ENCODE measurements at places on chromosomes 4 and X. TPM values are rescaled to one million over a fixed set of nuclear protein-coding genes. Genes with fewer than 3 reads are reported as not detected.

Gene NXF2
- not detected for total RNA-seq

Gene MID1IP1
- 46.8 TPM for total RNA-seq

Gene DGAT2L6
- total RNA-seq, result not detected

Gene SPANXA2
- total RNA-seq, result not detected

Gene CT45A10
- total RNA-seq, result not detected

Gene SPP1
- 0.87 TPM for total RNA-seq

Gene HS3ST1
- not detected for total RNA-seq

Gene BMPR1B
- total RNA-seq, result 4.8 TPM

DNA sequence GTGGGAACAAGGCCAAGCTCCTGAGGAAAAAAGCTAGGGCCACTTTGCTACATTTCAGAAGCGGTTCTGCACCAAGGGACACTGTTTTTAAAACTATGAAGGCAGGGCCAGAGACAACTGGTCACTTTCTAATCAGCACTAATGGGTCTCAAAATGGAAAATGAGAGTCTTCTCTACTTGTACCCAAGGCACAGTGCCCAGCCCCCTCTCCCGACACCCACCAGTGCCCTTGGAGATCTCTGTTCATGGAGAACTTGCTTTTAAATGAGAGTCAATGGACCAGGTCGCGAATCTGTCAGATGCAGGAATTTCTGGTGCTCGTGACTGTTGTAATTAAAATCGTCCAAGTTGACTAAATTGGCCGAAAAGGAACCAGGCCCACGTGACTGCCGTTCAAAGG lies 591.6 kb downstream of the BCOR start:
- DNase-seq, result no peak

- no peak for DNase-seq
These were observed 17.8 kb downstream of the HSD17B13 start for GRCh38 chr4:87304745-87305432.

- no peak for DNase-seq
These were observed 77.6 kb downstream of the FBXL5 start for GRCh38 chr4:15577508-15577907.

DNA sequence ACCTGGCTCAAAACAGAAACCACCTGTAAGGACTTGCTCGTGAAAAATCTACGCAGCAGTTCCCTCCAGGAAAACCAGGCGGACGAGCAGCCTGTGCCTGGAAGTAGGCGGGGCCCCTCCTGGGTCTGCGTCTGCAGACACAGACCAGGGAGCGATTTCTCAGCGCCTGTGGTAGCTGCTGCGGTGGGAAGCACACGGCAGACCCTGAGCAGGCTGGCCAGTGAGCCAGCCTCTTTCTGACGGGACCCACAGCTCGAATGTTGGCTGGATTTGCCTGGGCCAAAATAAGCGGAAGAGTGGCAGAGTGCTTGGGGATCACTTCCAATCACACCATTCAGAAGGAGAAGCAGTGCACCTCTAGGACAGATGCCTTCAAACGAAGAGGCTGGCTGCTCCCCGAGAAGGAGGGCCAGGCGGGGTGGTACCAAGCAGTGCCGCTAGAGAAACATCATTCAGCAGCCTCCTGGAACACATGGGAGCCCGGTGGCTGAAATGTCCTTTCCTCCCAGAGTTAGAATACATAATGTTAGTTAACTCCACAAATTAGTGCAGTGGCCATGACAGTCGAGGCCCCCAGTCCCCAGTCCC lies 85.9 kb downstream of the GATB start:
- peak; percentile 84 for DNase-seq

DNA sequence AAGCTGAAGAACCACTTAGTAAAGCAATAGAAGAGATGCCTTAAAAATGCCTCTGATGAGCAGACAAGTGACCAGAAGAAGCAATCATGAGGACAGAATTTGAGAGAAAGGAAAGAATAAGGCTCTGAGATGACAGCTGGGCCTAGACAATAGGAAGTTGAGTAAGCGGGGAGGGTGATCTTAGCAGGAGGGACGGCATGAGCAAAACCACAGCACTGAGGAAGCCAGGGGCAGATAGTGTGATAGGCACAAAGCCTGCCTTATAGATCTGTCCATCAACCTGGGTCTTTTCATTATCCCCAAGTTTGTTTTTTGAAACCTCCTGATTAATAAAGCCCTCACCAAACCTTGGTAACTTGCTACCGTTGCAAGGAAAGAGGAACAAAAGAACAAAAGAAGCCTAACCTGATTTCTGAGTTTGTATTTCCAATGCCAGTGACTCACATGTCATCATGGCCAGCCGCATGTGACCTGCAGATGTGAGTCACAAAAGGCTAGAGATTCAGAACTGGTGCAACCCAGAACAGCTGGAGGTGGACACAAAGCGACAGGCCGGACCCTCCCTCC lies 55.7 kb upstream of the PPARGC1A start:
- DNase-seq, result peak; percentile 22

DNA sequence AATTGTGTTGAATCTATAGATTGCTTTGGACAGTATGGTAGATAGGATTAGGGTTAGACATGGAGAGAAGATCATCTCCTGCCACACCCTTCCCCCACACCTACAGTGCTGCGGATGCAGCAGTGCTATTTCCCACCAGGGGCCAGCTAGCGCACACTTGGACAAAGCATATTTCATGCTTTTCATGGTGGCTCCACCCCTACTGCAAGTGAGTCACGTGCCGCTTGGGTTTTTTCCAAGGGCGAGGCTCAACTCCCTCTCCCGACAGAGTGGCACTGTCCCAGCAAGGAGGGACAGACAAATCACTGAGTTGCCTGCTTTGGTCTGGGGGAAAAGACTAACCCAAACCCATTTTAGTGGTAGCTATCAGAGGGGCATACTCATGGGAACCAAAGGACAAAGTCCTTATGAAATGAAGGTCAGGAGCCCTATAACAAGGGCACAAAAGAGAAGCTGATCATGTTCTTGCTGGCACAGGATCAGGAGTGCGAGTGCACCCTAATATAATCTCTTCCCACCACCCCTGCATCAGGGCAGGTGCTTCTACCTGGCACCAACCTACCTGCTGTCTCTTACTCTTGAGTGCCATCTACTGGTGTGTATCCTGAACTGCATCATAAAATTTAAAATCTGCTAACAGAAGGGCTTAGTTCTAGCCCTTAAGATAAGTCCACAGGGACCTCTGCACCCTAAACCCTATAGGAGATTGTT lies 55.1 kb upstream of the PGAM4 start:
- no peak for DNase-seq

DNA sequence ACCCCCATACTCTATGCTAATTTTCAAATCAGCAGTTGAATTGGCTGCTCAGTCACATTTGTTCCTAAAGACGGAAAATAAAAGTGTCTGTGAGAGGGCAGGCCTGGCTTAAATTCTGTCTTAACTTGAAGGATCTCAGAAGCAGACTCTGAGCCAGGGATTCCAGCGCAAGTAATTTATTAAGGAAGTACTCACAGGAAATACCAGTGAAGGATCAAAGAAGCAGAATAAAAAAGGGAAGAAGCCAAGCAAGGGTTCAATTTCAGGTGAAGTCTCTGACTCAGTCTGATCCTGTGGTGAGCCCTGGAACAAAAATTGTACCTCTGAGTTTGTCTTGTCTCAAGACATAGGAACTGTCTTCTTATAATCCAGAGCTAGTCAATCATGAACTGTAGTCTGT lies 52.2 kb downstream of the IL1RAPL1 start:
- DNase-seq, result no peak

DNA sequence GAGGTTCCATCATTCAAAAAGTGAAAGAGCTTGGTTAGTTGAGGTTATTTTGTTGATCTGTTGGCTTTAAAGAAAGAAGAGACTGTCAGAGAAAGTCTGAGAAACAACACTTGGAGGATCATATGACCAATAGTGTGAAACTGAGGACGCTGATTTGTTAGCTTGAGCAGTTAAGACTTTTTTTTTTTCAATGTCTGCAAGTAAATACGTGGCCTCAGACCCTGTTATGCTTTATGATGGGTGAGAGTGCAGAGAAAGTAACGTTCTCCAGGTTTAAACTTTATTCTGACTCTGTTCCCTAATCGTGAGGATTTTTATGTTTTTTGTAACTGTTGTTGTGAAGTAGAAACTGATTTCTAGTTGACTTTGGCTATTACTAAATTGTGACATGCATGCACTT lies 45.9 kb downstream of the GAB1 start:
- DNase-seq, result no peak

DNA sequence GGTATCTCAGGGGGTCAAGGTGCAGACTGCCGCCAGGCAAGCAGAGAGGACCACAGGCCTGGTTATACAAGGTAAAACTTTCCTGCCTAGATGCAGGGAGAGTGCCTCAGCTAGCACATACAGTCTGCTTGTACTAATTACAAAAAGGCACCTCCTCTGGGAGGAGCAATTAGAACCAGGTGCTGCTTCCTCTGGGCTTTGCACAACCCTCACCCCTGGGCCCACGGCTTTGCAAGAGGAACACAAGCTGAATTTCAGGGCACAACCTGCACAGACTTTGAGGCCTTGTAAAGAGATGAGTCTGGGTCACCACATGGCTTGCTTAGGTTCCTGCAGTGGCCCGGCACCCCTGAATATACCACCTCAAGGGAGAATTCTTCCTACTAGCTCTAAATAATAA lies 9.2 kb upstream of the CITED1 start:
- no peak for DNase-seq

DNA sequence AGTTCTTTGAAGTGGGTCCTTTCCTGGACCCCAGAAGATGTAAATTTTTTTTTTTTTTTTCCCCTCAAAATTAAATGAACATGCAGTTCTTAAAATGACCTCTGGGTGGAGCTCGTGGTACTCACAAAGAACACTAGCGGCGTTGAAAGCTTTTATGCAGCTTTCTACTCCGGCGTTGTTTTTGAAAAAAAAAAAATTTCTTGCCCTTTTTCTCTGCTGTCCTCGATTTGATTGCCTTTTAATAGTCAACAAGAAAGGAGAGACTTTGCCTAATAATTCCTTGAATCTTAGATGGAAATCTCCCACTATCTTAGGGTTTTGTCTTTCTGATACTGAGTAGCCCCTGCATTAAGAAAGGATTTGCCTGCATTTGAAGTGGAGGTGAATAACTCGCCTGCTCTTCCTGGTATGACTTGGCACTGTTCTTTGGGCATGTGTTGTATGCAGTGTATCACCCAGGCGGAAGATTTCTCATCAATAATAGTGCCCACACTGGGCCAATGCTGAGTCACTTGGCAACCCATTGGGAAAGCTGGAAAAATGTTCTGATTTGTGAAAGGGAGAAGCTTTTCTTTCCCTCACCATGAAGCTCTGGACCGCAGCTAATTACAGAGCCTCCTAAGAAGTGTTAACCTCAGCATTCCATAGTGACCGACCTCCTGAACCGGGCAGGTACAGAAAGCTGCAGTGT lies 104.0 kb downstream of the PHEX start:
- DNase-seq, result peak; percentile 51

All from SJCRH30 (cell line).